Cardiac fibroblast (primary cell): ENCODE measurements at places on chromosomes 2 and 18.

- DNase-seq = no peak
Measured at GRCh38 chr18:78822949-78823285, 156.7 kb upstream of the SALL3 start.

GRCh38 chr2:201406077-201406662 lies 45.1 kb downstream of the TRAK2 start:
- peak; percentile 95 for DNase-seq

DNA sequence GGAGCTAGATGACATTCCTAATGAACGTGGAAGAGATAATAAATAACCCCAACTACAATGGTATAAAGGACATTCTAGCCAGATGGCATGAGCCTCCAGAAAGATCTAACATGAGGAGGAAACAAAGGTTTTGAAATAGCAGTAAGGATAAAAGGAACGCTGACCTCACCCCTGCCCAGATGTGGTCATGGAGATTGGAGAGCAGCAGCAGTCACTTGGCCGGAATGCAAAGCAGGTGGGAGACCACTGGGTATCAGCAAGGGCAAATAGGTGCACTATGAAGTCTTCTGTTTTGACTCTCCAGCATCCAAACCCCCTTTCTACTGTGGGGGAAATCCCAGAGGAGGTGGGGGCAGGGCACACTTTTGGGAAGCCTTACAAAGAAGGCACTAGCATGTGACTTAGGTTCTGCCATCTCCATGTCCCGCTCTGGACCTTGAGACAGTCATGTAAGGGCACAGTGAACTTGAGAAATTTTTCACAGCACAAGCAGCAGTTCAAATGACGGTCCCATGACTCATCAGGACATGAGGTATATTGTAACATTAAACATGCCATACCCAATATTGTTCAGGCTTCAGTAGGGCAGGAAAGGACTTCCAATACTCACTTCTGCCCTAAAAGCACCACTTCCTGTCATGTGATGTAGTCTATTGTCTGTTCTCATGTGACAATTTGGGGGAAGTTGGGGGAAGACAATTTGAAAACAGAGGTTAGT lies 55.2 kb downstream of the METTL4 start:
- DNase-seq = peak; percentile 80

GRCh38 chr2:118103951-118104940 lies 16.0 kb downstream of the INSIG2 start:
- no peak for DNase-seq

- peak; percentile 40 for DNase-seq
Measured at GRCh38 chr2:73776381-73776780, 3.5 kb downstream of the DUSP11 start.

DNA sequence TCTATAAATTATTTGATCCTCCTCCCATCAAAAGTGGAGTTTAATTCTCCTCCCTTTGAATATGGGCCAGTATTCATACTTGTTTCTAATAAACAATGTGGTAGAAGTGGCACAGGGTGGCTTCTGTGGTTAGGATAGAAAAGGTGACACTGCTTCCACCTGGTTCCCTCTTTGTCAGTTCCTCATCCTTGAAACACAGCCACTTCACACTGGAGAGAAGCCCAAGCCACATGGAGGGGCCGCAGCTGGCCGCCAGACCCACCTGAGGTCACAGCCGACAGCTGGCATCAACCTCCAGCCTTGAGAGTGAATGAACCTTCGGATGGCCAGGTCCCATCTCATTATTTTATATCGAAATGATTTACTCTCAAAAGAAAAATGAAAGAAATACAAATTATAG lies 27.5 kb upstream of the SLC66A3 start:
- no peak for DNase-seq

- DNase-seq = no peak
Measured at GRCh38 chr18:48031641-48032040, 101.2 kb upstream of the SMAD2 start.

GRCh38 chr2:186480991-186481390 lies 5.1 kb upstream of the ZC3H15 start:
- no peak for DNase-seq

- DNase-seq = peak; percentile 27
Measured at GRCh38 chr2:172052000-172052983, 33.0 kb upstream of the DLX1 start.

DNA sequence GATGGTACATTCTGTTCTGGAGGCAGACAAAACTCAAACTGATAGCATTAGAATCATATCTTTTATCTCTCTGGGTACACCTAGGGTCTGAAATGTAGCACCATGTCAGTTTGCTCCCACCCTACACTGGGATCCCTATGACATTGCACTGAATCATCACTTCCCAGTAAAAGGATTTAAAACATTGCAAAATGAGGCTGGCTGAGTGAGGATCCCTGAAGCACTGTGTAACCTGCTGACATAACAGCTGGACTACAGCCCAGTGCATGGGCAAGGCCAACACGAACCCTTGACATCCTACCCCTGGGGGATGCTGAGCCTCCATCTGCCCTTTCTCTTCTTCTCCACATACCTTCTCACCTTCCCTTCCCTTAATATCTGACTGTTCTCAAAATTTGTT lies 253.2 kb downstream of the TTC32 start:
- DNase-seq = peak; percentile 91

DNA sequence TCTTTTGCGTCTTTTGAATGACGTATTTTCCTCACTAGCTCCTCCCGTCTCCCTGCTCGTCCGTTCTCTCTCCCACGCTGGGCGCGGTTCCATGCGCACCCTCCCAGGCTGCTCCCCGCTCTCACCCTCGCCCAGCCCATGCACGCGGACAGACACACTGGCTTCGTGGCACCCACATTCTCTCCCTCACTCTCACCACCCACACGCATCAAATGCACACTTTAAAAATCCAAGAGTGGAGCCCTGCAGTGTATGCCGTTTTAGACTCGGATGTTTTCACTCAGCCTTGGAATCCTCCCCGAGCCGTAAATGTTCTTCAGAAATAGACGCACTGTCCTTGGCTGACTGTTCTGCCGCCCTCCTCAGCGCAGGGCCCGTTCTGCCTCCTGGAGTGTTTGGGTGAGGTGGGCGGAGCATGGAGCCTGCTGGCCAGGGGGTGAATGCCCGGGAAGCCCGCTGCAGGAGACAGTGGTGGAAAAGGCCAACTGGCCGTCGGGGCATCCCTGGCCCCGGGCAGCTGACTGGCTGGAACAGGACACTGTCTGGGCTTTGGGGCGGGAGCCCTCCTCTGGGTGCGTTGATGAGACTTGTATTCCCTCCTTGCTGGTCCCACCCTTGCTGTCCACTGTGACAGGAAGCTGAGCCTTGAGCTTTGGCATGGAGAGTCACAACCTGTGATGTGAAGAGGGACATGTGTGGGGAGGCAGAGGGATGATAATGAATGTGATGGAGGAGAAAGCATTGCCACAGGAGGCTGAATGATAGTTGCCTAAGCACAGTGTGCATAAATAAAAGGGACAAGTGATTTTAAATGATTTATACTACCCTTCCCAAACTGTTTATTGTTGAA lies 35.4 kb upstream of the LYPD6B start:
- no peak for DNase-seq
